NCI-H1092 (cell line): ENCODE measurements at places on chromosomes 5 and 9.

DNA sequence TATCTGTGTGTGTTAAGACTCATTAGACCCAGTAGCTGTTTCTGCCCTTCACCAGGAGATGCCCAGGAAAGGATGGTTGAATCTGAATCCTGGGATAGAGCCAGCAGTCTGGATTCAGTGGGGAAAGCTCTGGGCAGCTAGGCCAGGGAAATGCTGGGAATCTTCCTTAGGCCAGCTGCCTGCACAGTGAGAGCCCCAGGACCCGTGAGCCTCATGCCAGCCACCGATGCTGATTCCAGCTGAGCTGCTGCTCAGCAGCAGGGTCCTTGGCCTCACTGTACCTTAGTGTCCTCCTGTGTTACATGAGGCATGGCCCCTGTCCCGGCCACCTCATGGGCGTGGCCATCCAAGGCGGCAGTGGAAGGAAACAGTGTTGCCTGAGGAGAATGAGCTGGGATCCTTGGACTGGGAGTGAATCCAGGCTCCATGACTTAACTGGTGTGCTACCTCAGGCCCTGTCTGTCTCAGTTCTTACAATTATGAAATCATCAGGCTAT is 87.1 kb downstream of the AMBP start:
- DNase-seq, result no peak

- DNase-seq, result no peak
These were observed 229.3 kb downstream of the PIK3R1 start for GRCh38 chr5:68444833-68445232.

- no peak for DNase-seq
These were observed 425.4 kb downstream of the DNAH5 start for GRCh38 chr5:13519131-13519530.

GRCh38 chr9:124213396-124213795 is 44.4 kb upstream of the NEK6 start:
- no peak for DNase-seq

GRCh38 chr5:119368238-119368630 is 12.4 kb downstream of the TNFAIP8 start:
- DNase-seq, result no peak

GRCh38 chr5:148090773-148091250 is 27.0 kb downstream of the SPINK5 start:
- no peak for DNase-seq

- DNase-seq, result no peak
These were observed 24.6 kb downstream of the RAPGEF6 start for GRCh38 chr5:131610198-131611063.

DNA sequence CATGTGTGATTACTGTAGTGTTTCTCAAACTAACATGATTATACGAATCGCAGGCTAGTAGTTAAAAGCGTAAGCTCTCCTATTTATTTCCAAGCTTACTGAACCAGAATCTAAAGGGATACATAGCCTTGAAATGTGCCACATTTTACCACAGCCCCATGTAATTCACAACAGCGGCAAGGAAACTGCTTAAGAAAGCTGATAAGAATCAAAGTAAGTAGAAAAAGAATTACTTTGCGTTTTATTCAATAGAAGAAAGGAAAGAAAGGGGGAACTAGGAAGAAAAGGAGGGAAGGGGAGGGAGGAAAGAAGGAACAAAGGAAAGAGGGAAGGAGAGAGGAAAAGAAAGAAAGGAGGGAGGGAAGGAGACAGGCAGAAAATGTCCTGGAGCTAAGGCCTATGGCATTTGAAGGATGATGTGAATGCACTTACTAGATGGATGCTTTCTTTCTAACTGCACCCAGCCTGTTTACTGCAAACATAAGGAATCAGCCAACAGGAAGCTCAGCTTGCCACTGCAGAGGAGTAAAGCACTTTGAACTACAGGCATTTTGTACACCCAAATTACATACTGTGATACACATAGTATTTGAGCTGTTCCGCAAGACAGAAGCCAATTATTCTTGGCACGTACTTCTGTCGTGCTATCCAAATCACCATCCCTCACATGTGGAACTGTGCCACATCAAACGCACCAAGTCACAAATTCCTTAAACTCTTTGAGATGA is 521.7 kb downstream of the RAB3C start:
- DNase-seq, result no peak

GRCh38 chr9:101184813-101185278 is 156.3 kb downstream of the PLPPR1 start:
- DNase-seq, result no peak

DNA sequence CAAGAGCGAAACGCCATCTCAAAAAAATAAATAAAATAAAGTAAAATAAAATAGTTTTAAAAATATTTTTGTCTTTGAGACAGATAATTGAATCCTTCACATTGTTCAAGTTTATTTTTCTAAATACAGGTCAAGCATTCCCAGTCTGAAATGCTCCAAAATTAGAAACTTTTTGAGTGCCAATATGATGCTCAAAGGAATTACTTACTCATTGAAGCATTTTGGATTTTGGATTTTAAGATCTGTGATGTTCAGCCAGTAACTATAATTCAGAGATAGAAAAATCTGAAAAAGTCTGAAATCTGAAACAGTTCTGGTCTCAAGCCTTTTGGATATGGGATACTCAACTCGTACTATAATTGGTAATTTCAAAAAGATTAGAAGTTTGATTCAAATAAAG is 39.8 kb downstream of the RBM27 start:
- DNase-seq, result no peak

DNA sequence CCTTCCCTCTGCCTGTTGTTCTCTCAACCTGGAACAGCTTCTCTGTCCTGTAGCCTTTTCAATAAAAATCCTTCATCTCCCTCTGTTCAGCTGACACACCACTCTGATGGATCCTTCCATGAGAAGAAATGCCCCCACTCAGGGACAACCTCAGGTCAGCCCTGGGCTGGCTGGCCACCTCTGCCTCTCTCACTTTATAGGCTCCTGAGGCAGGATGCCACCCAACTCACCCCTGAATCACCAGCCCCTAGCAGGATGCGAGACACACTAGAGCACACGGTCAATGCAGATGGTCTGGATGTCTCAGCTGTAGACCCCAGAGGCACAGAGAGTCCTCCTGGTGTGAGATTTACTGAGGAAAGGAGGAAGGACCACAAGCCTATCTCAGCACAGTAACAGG is 93.8 kb downstream of the GABBR2 start:
- no peak for DNase-seq

- no peak for DNase-seq
These were observed 2.1 kb upstream of the MARCHF6 start for GRCh38 chr5:10351199-10351905.

GRCh38 chr5:16906255-16906654 is 29.8 kb downstream of the MYO10 start:
- DNase-seq, result no peak

GRCh38 chr5:79974886-79975285 is 16.2 kb downstream of the MTX3 start:
- no peak for DNase-seq

DNA sequence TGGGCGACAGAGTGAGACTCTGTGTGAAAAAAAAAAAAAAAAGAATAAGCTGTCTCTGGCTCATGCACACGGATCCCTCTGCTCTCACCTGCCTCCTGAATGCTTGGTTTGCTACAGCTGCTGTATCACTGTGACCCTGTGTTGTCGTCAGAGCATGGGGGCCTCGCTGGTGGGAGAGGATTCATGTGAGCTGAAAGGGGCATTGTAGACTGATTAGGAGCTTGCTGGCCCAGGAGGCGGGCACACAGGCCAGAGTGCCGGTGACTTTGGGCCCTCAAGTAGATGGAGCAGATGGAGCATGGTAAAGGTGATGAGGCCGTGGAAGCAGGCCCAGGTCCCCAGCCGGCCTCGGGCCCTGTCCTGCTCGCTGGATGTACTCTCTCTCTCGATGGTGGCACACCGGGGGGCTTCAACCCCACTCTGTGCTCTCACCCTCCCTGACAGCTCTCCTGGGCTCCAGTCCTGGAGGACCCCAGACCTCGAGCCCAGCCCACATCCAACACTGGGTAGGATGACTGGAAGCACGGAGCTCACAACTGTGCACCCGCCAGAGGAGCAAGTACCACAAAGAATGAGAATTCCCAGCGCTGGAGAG is 7.1 kb downstream of the FLT4 start:
- no peak for DNase-seq

DNA sequence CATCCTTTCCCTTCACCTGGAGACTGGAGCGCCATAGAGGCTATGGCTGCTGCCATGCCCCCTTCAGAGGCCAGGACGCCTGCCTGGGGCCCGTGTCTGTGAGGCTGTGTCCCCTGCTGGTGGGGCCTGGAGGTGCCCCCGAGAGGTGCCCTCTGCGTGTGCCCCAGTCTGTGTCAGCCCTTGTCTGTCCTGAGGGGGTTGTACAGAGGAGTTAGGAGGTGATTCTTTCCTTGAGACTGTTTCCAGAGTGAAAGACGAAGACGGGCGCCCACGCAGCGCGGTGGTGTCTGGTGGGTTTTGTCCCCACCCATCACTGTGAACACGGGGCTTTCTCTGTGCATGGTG is 24.6 kb downstream of the TRAF2 start:
- no peak for DNase-seq

DNA sequence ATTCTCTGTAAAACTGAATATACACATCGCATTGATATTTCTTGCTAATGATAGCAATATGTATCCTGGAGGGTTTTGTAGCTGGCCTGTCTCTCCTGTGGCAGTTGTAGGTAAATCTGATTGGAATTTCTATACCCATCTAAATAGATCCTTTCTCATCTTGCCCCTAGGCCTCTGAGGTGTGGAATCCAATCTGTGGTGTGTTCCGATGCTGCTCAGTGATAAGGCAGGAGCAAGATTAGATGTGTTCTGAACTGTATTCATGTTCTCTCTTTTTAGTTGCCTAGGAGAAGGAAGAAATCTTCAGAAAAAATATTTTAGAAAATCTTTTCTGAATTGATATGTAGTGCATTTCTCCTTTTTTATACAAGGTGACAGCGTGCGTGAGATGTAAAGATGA is 507.5 kb downstream of the NR2F1-AS1 start:
- DNase-seq, result no peak

GRCh38 chr9:2874001-2874750 is 30.3 kb upstream of the PUM3 start:
- DNase-seq, result no peak

- no peak for DNase-seq
These were observed 54.3 kb downstream of the CHSY3 start for GRCh38 chr5:129958581-129958980.

GRCh38 chr9:87887661-87888480 is 5.2 kb downstream of the SPATA31E1 start:
- DNase-seq, result no peak

GRCh38 chr9:95373782-95374487 is 56.4 kb upstream of the FANCC start:
- DNase-seq, result no peak

- peak; percentile 50 for DNase-seq
These were observed 96.6 kb downstream of the PCSK1 start for GRCh38 chr5:96336351-96336985.

GRCh38 chr5:87125766-87126165 is 141.9 kb upstream of the RASA1 start:
- DNase-seq, result no peak

GRCh38 chr5:132684491-132684890 is 10.7 kb downstream of the IL4 start:
- DNase-seq, result no peak

DNA sequence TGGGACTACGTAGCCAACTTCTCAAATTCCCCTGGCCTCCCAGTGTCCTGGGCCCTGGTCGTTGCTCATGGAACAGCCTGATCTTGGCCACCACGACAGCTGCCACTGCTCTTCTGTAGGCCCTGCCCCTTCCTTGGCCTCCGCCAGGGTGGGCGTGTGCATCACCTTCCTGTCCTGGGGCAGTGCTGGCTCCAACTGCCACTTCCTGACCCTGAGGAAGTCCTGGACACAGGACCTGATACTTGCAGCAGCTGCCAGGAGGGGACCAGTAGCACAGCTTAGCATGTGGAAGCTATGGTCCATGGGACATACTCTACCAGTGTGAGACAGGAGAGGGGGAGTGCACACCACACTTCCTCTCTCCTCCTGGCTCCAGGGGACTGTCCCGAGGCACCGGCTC is 145.2 kb downstream of the TENT4A start:
- no peak for DNase-seq

- no peak for DNase-seq
These were observed 648.7 kb downstream of the IRX1 start for GRCh38 chr5:4244306-4244705.

DNA sequence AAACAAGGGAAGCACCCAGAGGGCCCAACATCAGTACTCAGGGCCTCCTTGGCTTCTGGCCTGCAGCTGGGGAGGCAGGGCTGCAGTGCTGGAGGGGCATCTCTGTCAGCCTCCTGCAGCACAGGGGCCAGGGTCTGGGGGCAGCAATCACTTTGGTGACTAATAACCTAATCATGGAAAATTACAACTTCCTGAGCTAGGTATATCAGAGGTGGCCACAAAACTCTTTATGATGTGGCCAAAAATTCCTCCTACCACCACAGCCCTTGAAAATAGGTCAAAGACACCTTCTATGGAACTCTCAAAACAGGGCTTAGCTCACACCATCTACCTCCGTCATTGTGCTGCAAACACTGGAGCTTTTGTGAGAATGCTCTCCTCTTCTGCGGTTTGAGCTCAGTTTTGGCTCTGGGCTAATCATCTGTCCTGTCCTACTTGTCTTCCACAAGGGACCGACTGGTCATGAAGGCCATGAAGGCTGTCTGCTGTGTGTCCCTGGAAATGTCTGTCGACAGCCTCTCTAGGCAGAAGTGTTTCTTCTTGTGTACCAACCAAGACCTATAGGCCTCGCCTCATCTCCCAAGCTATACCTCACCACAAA is 28.6 kb downstream of the CSF2 start:
- DNase-seq, result no peak

DNA sequence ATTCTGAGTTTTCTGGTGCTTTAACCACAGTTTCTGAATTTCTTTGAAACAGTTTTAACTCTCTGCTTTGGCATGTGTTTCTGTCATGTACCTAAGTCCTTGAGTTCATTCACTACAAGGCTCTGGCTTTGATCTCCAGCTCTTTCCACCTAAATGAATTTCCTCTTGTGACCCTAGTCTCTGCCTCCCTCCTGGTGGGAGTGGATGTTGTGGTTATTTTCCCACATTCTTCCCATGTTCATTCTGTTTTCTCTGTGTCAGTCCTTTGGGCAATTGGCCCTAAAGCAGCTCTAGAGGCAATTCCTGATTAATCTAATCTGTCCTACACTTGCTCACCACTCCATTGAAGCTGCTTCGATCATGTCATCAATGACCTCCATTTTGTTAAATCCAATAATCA is 28.4 kb upstream of the DPYSL3 start:
- DNase-seq, result no peak

DNA sequence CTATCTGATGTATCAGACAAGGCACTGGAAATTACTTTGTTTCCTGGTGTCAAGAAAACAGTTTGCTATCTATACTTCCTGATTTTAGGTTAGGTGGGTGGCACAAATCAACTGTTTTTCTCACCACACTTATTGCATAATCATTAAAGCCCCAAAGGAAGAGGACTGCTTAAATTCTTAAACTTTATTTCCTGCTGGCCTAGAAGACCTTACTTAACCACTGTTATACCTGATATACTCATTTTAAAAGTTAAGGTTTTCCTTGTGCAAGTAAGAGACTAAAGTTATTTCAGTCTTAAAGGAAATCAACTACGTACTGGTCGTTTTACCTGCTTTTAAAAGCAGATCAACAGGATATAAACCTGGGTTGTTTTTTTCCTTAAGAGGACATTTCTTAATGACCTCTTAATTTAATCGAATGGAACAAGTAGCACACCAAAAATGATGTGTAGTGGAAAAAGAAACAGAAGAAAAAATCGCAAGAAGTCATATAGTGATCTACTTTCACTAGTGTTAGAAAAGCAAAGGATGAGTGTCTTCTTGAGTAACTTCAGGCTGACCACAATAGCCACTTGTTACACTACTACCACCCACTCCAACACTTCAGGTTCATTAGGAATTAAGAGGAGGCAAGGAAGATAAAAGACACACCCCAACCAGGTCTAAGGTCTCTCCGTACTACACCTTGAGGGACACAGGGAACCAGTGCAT is 974 bp downstream of the CLINT1 start:
- DNase-seq, result no peak
